ENCODE measurements at places on chromosomes 6 and 20.

GRCh38 chr6:106757267-106757666, 127.9 kb downstream of the QRSL1 start:
- DNase-seq, result no peak

DNA sequence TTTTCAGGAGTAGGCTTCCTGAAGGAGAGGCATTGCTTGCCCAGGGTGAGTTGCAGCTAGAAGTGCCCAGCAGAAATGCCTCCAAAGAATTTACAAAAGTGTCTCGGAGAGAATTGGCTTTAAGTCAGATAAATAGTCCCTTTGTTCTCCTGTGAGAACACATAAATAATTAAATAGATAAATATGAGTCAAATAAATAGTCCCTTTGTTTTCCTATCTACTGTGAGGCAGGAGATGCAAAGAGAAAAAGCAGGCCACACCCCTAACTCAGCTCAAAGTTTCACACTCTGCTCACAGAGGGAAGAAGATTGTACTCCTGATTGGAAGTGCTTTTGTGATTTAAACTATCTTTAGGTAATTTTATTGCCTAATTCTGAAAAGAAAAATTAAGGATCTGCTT, 180.7 kb upstream of the PRSS16 start:
- no peak for DNase-seq

DNA sequence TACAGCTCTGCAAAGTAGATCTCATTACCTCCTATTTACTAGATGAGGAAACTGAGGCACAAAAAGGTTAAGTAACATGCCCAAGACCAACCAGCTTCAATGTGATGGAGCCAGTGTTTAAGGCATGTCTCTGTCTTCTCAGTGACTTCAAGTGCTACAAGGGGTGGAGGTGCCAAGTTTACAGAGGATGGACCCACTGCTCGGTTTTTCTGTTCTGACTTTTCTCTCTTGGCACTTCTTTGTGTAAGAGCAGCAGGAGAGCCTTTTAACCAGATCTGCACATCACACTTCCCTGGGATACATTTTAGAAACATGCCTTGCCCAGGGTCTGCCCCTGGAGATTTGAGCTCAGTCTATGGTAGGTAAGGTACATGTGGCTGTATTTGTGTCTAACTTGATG, 9.8 kb downstream of the WRNIP1 start:
- DNase-seq, result no peak

- DNase-seq, result no peak
These were observed 80.2 kb downstream of the PLCB1 start for GRCh38 chr20:8212286-8212685.

DNA sequence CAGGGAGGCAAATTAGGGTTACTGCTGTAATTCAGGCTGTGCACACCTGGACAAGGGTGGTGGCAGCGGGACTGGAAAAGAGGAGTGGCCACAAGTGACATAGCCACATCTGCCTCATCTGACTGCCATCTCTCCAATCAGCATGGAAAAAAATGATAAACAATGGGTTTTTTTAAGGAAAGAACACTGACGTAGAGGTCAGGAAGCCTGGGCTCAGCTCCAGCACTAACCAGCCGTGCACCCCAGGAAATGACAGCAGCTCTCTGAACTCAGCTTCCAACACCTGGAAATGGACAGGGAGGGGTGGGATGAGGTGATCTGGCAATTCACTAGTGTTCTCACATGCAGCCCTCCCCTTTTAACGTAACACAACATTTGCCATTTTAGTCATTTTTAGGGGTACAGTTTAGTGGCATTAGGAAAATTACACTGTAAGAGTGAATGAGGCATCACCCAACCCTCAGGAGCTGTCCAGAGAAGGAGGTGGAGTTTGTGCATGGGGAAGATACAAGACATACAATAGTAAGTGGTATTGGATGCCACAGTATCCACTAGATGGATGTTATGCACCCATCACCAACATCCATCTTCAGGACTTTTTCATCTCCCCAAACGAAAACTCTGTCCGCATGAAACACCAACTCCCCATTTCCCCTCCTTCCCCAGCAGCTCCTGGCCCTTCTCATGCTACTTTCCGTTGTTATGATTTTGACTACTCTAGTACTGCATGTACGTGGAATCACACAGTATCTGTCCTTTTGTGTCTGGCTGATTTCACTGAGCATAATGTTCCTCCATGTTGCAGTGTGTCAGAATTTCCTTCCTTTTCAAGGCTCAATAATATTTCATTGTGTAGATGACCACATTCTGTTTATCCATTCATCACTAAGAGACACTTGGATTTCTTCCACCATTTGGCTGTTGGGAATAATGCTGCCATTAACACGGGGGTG, 215.5 kb upstream of the ECI2 start:
- peak; percentile 86 for DNase-seq

- no peak for DNase-seq
These were observed 32.9 kb downstream of the TAF4 start for GRCh38 chr20:62032609-62033368.

DNA sequence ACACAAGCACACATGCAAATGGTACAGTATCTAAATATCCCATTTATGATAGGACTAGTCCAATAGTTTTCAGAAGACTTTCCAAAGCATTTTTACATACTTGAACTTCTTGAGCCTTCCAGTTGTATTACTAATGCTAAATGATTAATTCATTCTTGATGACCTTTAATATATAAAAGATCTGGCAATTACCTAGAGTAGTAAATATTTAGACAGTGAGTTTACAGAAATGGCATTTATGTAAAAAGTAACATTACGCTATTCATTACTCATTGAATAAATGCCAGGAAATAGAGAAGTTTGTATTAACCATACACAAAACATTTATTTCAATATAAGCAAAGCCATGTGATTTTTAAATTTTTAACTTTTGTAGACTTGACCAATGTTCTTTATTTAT, 158.8 kb downstream of the DST start:
- DNase-seq, result no peak

GRCh38 chr6:148461986-148462577, 119.4 kb downstream of the SASH1 start:
- DNase-seq, result no peak

- DNase-seq, result no peak
These were observed 141.3 kb downstream of the MMS22L start for GRCh38 chr6:97141756-97142155.

- DNase-seq, result no peak
These were observed 28.7 kb downstream of the FGD2 start for GRCh38 chr6:37033819-37034795.

GRCh38 chr6:124055963-124056362, 252.3 kb downstream of the NKAIN2 start:
- no peak for DNase-seq

DNA sequence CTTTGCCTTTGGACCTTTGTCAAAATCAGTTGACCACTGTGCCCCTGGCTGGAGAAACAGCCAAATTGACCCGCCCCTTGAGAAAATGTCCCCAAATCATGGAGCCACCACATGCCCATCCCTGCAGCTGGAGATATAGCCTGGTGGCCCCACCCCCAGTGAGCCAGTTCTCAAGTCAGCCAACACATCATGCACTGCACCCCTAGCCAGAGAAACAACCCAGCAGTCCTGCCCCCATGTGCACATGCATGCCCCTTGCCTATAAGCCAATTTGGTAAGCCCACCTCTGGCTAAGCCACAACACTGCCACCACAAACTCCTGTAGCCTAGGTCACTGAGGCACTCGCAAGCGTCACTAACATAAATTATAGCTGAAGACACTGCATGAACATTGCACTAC, 174.2 kb upstream of the ECI2 start:
- DNase-seq, result no peak
